WERI-Rb-1 (cell line): ENCODE measurements at places on chromosomes 12 and 14.

DNA sequence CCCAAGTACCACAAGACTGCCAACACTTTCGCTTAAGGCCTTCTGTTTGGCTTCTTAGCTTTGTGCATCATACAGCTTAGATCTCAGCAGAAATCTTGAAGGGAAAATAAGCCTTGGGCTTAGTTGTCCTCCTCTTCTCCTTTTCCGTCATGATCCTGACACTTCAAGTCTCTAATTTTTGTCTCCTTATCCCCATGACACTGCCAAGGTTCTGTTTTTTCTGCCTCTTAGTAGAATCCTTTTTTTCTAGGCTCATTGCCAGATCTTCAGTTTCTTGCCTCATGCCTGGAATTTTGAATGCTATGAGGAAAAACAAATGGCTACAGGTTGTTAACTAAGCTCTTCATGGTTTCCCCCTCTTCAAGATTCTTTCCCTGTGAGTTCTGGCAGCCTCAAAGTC lies 450.4 kb downstream of the LRFN5 start:
- no peak for DNase-seq

GRCh38 chr12:40123496-40123895 lies 17.6 kb upstream of the SLC2A13 start:
- DNase-seq = no peak

GRCh38 chr12:96132819-96133218 lies 61.4 kb upstream of the ELK3 start:
- peak; percentile 28 for DNase-seq

GRCh38 chr12:14225064-14225463 lies 140.4 kb upstream of the ATF7IP start:
- DNase-seq = no peak
